ENCODE measurements at places on chromosomes 1 and 21.

- no peak for DNase-seq
Observed at GRCh38 chr1:23224739-23225648, 7.7 kb upstream of the HTR1D start.

GRCh38 chr1:203751051-203751450, 13.9 kb upstream of the LAX1 start:
- no peak for DNase-seq

- no peak for DNase-seq
Observed at GRCh38 chr1:94037392-94038229, 83.3 kb downstream of the ABCA4 start.

DNA sequence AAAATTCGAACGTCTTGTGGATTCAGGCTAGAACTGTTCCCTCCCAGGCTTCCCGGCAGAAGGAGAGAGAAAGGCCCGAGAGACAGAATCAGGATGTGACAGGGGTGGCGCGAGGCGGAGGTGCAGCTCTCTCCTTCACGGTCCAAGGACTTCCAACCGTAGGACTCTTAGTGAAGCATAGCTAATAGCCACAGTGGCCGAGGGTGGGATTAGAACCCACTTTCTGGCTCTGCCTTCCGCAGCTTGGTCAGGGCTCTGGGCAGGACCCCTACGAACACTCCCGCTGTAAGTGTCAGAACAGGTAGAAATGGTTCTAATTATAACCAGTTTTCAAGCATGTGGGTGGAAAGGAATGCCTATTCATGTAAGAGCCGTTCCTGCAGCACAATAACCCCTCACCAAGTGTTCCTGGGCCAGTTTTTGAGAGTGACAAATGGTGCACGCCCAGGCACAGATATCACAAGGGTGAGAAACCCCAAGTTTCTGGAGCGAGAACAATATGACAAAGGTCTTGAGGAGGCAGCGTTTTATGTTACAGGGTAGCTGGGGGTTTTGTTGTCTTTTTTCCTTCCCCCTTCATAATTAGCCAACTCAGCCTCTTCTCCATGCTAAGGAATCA, 86.4 kb downstream of the SYF2 start:
- DNase-seq = no peak

GRCh38 chr21:41641821-41642701, 124.8 kb downstream of the RIPK4 start:
- DNase-seq = no peak

- no peak for DNase-seq
Observed at GRCh38 chr1:209157546-209158249, 425.8 kb upstream of the CAMK1G start.

DNA sequence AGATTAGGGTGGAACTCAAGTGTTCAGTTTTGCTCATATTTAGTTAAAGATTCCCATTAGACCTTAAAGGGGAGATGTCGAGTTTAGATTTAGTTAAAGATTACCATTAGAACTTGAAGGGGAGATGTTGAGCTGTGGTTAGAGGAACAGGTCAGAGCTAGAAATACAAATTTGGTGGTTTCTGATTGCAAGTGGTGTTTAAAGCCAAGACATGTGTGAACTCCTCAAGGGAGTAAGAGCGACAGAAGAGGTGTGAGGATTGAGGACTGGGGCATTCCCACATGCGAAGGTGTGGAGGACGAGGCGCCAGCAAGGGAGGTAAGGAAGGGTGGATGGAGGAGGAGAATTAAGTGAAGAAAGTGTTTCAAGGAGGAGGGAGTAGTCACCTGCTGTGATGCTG, 168.6 kb downstream of the IER5 start:
- DNase-seq = no peak

GRCh38 chr1:4652631-4653327, 1.6 kb upstream of the AJAP1 start:
- DNase-seq = peak; percentile 48

- no peak for DNase-seq
Observed at GRCh38 chr1:107820801-107821200, 144.2 kb downstream of the VAV3 start.

GRCh38 chr1:38581396-38581795, 278.2 kb downstream of the RRAGC start:
- no peak for DNase-seq

- DNase-seq = no peak
Observed at GRCh38 chr1:183993132-183993531, 44.4 kb downstream of the COLGALT2 start.

DNA sequence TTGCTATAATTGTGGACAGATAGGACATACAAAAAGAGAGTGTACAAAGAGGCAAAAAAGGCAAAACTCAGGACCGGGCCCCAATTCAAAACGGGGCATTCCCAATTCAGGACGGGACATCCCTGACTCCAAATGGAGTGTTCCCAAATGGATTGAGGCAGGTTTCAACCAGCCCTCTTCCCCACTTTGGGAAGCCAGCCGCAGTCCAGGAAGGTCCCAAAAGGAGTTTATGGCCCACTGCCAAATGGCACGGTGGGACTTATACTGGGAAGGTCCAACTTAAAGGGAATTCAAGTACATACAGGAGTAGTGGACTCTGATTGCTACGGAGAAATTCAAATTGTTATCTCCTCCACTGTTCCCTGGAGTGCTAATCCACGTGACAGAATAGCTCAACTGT, 3.5 kb upstream of the ZNF669 start:
- no peak for DNase-seq

- DNase-seq = no peak
Observed at GRCh38 chr1:201899683-201900429, 11.2 kb downstream of the SHISA4 start.

GRCh38 chr1:172778456-172779455, 119.9 kb downstream of the FASLG start:
- no peak for DNase-seq

- no peak for DNase-seq
Observed at GRCh38 chr1:217622042-217622441, 8.8 kb downstream of the GPATCH2 start.

GRCh38 chr1:169731446-169731845, 2.4 kb downstream of the SELE start:
- no peak for DNase-seq

GRCh38 chr1:161511018-161511755, 5.9 kb downstream of the FCGR2A start:
- DNase-seq = no peak

DNA sequence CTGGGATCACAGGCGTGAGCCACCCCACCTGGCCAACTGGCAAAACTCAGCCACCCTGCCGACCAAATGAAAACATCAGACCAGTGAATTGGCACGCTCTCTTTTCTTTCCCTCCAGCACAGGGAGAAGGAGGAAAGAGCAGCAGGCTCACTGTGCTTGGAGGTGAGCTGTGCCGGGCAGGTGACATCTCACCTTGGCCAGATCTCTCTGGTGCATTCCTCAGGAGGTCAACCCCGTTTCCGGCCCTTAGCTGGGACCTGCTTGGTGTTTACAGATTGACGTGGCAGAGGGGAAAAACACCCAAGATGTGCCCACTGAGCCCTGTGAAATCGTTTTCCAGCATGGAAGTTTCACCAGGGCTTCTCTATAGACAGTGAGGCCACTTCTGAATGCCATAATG, 45.1 kb downstream of the TMEM51 start:
- DNase-seq = no peak

DNA sequence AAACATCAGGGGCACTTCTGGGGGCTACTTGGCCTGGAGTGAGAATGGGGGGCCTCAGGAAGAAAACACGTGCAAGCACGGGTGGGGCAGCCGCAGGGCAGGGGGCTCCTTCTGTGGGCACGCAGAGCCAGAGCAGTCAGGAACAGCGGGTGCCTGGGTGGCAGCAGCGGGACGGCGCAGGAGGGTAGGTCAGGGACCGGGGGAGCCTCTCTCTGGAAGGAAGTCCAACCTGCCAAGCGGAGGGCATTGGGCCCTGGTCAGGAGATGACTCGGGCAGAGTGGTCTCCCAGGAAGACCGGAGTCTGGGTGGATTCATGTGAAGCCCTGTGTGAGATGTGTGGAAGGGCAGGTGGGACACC, 27.1 kb downstream of the CTNNBIP1 start:
- no peak for DNase-seq

- DNase-seq = no peak
Observed at GRCh38 chr1:166874464-166874863, 1.6 kb downstream of the TADA1 start.

DNA sequence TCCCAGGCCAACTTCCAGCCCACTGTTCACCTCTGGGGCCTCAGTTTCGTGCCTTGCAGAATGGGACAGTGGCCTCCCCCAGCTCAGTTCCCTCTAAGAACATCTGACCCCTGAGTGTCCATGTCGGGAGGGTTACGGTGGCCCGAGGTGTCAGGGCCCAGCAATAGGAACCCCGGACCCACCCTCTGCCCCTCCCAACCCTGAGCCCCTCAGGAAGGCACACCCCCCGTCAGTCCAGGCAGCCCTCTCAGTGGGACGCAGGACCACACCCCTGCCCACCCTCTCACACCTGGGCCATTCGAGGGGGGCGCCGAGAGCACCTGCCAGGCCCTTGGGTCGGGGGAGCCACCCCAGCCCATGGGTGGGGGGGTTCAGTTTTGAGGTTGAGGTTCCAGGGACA, 447 bp downstream of the TTC34 start:
- no peak for DNase-seq

DNA sequence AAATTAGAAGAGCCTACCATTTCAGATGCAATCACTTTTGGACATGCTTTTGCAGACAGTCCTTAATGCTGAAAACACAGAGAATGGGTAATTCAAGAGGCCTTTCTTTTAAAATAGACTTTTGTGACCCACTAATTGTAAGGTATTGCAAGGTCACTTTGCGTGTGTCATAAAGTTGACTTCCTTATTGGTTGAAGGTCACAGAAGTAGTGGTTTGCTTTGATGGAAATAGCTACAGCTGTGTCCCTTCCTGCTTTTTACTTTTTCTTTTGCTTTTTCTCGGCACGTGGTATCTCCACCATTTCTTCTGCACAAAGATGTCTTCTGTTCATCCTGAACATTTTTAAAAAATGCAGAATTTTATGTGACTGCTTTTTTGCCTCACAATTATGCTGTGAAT, 146.8 kb downstream of the DYRK1A start:
- DNase-seq = no peak

DNA sequence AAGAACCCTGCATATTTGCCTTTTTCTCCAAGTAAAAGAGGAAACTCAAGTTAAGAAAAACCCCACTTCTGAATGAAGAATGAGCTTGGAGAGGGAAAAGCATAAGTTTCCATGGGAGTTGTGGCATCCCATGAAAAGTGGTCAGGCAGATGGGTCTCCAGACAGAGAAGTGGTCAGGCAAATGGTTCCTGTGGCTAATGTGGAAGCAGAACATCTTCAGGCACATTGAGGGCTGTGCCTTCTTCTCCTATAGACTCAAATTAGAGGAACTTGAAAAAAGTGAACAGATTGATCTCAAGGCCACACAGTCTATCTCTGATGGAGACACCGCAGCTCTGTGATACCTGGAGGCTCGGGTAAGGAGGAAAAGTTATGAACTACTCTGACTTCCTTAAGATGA, 55.7 kb upstream of the KIRREL1 start:
- no peak for DNase-seq

DNA sequence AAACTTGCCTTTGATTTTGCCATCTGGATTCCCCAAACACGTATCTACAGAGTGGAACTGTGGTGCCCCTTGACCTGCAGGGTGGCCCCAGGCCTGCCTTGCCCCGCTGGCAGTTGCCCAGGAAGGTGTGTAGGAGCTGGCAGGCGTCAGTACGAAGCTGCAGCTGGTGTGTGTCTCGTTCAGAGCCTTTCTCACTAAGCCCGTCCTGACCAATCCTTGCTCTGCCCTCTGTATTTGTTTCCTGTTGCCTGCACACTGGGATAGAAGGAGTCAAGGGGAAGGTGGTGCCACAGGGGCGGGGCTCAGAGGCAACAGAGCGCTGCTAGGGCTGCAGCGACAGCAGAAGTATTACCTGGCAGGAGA, 5.2 kb upstream of the VSIG8 start:
- no peak for DNase-seq

DNA sequence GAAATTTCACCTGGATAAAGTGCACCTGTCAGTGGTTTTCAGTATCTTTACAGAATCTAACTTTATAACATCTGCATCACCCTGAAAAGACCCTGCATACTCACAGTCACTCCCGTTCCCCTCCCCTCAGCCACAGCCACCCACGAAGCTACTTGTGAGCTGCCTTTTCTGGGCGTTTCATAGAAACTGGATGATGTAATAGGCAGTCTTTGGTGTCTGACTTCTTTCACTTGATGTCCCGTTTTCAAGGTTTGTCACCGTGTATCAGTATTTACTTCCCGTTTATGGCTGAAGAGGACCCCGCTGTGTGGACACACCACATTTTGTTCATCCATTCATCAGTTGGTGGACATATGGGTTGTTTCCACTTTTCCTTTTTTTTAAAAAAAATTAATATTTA, 47.8 kb upstream of the LRRC3 start:
- DNase-seq = no peak

DNA sequence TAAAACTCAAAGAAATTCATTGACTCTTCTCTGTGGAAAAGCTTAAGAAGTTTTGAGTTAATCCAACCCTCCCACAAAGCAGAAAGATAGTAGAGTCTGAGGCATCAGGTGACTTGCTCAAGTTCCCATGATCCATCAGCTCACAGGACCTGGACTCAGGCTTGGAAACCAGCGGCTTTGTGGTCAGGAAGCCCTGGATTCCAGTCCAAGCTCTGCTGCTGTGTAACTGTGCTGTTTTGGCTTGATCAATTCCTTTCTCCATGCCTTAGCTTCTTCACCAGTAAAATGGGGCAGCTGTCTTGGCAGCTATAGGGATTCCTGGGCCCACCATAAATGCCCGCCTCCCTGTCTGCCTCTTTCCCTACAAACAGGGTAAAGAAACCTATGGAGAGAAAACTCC, 180.2 kb downstream of the HIVEP3 start:
- no peak for DNase-seq

DNA sequence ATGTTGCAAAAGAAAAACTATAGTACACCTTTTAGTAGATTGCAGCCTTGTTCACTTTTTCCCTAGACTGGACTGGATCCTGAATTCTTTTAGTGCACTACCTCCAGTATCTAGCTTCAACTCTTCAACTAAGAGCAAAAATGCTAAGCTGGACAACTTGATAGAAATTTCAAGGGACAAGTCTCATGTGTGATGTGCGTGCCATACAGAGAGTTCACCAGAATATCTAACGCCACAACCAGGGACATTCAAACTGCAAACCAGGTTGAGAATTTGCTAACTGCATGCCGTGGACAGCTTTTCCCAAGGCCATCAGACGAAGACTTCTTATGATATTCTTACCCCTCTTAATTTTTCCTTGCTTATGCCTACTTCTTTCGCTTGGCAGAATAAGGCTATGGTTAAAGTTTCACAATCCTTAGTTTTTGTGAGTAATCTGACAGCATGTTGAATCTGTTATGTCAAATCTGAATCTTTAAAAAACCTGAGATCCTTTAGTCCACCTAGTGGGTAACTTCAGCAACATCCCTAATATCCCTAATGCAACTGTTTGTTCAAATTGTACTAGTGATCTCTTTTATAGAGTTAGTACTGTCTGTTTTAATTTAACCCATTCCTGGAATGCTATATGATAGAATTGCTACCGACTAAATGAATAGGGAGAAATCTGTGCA, 66.4 kb downstream of the DDAH1 start:
- no peak for DNase-seq

- no peak for DNase-seq
Observed at GRCh38 chr1:84573481-84573966, 716 bp downstream of the CTBS start.

GRCh38 chr1:247400685-247401084, 15.3 kb upstream of the NLRP3 start:
- DNase-seq = no peak
